ENCODE measurements at places on chromosomes 3 and 15. TPM values are rescaled to one million over a fixed set of nuclear protein-coding genes. Genes with fewer than 3 reads are reported as not detected.

Gene MNS1
- polyA plus RNA-seq: not detected

Gene SLC2A2
- polyA plus RNA-seq: not detected

Gene RTP3
- not detected for polyA plus RNA-seq

Gene GPR149
- not detected for polyA plus RNA-seq

Gene SMCO1
- not detected for polyA plus RNA-seq

Gene PIF1
- polyA plus RNA-seq: 0.24 TPM

Gene BCL2A1
- 14.9 TPM for polyA plus RNA-seq

Gene SGO1
- 2.7 TPM for polyA plus RNA-seq

Gene MORC1
- not detected for polyA plus RNA-seq

Gene CPOX
- polyA plus RNA-seq: 9.5 TPM

Gene MAGI1
- 0.10 TPM for polyA plus RNA-seq

Gene RHOV
- polyA plus RNA-seq: not detected

Gene RBP2
- polyA plus RNA-seq: not detected

Gene CNBP
- polyA plus RNA-seq: 1,097 TPM

Data from CD4-positive, CD25-positive, alpha-beta regulatory T cell (primary cell).